ENCODE measurements at places on chromosomes 12 and 14.

DNA sequence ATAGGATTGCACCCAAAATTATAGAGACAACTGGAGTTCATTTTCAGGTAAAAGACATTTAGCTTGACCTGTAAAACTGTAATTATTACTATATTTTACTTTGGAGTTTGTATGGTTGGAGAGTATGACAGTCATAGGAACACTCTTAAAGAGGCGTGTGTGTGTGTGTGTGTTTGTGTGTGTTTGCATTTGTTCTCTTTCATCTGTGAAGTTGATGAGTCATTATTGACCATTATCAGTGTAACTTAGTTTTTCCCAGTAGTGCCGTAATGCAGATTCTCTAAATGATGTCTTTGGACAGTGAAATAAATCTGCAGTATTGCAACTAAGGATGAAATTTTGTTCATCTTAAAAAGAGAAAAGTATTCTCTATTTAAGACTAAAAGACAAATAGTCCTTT is 13.0 kb downstream of the WASHC4 start:
- DNase-seq, result no peak

GRCh38 chr14:51035611-51036192 is 59.2 kb downstream of the TRIM9 start:
- DNase-seq, result no peak

GRCh38 chr14:64929014-64929359 is 13.6 kb downstream of the GPX2 start:
- DNase-seq, result no peak

- no peak for DNase-seq
Observed at GRCh38 chr12:87365423-87365822, 663.8 kb downstream of the C12orf50 start.

- no peak for DNase-seq
Observed at GRCh38 chr12:101968770-101969169, 91.4 kb downstream of the DRAM1 start.

DNA sequence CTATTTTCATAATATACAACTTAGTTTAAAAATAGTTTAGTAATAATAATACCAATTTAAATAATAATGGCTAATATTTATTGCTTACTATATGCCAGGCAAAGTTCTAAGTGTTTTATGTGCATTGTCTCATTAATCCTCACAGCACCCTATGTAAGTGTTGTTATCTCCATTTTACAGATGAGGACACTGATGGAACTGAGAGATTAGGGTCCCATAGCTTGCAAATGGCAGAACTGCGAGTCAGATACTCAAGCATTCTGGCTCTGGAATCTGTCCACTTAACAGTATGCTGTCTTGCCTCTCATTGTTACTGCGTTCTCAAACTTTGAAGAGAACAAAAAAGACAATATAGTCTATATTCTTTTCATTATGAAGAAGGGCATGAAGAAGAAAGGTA is 19.0 kb downstream of the AP5M1 start:
- DNase-seq, result no peak

- no peak for DNase-seq
Observed at GRCh38 chr12:58007875-58008274, 66.5 kb downstream of the ATP23 start.

GRCh38 chr12:85877459-85877858 is 3.4 kb downstream of the NTS start:
- no peak for DNase-seq

GRCh38 chr12:88552610-88553079 is 27.6 kb downstream of the KITLG start:
- no peak for DNase-seq

DNA sequence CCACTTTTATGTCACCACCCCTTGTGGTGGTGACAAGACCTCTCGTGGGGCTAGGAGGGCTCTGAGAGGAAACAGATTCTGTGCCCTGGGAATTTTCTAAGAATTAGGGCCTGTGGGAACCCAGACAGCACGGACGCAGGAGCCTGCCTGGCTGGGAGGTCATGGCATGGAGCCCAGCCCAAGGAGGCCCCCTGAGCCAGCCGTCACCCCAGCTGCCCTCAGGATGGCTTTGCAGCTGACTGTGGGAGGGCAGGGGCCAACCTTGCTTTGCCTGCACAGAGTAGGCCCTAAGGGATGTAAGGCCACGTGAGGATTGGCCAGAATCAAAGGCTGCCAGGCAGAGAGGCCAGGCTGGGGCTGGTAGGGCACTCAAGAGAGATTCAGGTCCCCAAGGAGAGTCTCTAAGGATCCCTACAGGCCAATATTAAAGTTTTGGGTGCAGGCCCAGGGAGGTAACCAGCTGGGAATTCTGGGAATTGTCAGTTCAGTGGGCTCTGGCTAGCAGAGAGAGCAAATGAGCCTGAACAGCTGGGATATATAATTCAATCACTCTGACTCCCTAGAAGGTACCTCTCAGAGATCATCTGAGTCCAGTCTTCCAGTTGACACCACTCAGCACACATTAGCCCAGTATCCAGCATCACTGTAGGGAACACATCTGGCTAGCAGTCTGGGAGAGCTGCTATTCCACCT is 6.4 kb downstream of the LTBP2 start:
- DNase-seq, result no peak

DNA sequence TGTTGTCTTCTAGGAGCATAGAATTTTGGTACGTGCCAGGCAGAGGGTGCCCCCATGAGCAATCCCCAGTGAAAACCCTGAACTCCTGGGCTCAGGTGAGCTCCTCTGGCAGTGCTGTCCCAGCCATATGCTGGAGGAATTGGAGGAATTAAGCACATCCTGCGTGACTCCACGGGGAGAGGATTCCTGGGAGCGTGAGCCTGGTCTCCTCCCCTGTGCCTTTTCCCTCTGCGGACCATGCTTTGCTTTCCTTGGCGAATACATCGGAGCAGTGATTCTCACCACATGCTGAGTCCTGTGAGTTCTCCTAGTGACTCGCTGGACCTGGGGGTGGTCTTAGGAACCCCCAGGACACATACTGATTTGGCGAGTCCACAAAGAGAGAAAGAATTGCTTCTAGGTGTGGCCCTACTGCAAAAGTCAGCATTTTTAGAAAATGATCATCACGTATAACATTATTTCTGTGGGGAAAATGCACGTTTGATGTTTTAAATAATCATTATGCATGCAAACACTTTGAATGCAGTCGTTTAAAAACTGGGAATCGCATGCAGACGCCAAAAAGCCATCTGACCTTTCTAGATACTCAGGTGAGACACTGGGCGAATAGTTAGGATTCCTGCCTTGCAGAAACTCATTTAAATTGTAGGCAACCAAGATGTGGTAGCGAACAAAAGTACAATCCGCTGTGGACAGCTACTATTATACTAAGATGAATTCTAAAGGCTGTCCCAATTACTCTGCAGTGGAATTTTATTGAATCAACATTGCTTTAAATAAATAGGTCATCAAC is 370.9 kb downstream of the TMEM132D start:
- DNase-seq, result no peak

GRCh38 chr14:89870316-89870715 is 84.2 kb downstream of the EFCAB11 start:
- DNase-seq, result no peak

DNA sequence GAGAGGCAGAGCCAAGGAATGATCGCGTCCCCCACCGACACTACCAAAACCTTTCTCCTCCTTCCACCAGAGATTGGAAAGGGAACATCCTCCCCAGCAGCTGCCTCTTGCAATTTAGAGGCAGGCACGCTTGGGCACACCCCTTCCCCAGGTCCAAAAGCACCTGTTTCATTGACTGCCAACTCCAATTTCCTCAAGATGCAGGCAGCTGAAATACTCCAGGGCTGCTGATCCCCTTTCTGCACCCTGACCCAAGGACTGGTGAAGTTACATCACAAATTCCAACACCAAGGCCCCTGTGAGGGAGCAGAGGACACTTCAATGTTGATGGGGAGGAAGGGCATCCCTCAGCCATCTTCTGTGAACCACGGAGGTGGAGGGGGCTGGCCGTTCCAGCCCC is 33.8 kb downstream of the BCL11B start:
- no peak for DNase-seq

DNA sequence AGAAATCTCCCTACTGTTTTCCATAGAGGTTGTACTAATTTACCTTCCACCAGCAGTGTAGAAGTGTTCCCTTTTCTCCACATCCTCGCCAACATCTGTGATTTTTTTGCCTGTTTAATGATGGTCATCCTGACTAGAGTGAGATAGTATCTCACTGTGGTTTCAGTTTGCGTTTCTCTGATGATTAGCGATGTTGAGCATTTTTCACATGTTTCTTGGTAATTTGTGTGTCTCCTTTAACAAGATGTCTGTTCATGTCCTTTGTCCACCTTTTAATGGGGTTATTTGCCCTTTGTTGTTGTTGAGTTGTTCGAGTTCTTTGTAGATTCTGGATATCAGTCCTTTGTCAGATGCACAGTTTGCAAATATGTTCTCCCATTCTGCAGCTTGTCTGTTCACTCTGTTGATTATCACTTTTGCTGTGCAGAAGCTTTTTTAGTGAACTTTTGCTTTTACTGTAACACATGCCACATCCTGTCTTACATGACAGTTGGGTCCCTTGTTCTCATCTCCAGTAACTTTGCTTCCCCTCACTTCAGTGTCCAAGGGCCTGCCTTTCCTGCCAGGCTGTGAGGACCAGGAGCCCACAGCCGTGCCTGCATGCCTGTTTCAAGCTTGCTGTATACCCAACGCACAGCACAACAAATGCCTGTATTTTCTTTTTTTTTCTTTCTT is 64.9 kb downstream of the SPRING1 start:
- DNase-seq, result no peak

GRCh38 chr12:78403136-78403535 is 461.4 kb upstream of the SYT1 start:
- no peak for DNase-seq

GRCh38 chr12:63079791-63080502 is 71.1 kb downstream of the AVPR1A start:
- DNase-seq, result no peak

GRCh38 chr14:65802196-65802595 is 389.7 kb downstream of the FUT8 start:
- no peak for DNase-seq

DNA sequence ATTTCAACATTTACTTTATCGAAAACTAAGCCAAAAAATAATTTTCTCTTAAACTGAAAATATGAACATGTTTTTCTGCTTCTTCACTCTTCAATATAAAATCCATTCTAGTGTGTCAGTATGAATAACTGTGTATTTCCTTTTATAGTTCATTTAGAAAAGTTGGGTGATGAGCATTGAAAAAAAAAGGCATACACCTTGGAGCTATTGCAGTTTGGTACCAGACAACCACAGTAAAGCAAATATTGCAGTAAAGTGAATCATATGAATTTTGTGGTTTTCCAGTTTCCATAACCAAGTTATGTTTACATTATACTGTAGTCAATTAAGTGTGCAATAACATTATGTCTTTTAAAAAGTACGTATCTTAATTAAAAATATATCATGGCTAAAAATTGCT is 195.0 kb upstream of the FOXG1 start:
- no peak for DNase-seq

GRCh38 chr12:52763036-52763659 is 14.0 kb downstream of the KRT76 start:
- no peak for DNase-seq

GRCh38 chr12:47190905-47191304 is 111.1 kb upstream of the AMIGO2 start:
- DNase-seq, result no peak

GRCh38 chr14:63909984-63910383 is 57.2 kb downstream of the SYNE2 start:
- DNase-seq, result no peak

DNA sequence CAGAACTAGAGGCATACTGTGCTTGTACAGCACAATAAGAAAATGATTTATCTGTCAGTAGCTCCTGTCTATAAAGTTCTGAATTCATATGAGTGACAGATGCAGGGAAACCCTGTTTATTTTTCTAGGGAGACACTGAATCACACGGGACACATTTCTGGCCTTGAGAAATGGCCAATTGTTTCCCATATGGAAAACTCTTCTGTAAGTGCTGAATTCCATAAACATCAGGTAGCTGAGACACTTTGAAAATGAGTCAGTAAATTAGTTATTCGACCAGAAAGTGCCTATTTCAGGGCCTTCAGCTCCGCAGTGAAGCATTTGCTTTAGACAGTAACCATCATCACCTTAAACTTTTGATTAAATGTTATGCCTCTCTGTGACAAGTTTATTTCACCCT is 184.4 kb downstream of the TMEM132D start:
- no peak for DNase-seq

DNA sequence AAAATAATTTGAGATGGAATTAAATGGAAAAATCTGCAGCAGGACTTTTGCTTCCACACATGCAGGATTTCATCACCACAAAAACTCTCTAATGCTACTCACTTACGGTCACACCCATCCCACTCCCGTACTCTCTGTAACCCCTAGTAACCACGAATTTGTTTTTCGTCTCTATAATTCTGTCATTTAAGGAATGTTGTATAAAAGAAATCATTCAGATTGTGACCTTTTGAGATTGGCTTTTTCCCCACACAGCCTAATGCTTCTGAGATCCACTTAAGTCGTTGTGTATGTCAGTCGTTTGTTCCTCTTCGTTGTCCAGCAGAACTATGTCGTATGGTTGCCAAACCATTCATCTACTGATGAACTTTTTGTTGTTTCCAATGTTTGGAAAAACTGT is 19.8 kb upstream of the PZP start:
- no peak for DNase-seq

- no peak for DNase-seq
Observed at GRCh38 chr12:1185460-1186182, 194.6 kb downstream of the ERC1 start.

DNA sequence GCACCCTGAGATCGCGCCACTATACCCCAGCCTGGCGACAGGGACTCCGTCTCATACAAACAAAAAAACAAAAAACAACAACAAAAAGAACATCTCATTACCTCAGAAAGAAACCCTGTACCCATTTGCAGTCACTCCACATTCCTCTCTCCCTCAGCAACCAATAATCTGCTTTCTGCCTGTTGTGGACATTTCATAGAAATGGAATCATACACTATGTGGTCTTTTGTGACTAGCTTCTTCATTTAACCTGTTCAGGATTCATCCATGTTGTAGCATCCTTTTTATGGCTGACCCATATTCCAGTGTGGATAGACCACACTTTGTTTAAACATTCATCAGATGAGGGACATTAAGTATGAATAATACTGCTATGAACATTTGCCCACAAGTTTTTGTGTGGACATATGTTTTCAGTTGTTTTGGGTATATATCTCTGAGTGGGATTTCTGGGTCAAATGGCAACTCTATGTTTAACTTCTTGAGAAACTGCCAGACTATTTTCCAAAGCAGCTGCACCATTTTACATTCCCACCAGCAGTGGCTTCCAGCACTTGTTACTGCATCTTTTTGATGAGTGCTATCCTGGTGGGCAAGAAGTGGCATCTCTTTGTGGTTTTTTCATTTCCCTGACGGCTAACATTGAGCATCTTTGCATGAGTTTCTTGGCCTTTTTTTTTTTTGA is 5.9 kb upstream of the RCOR1 start:
- no peak for DNase-seq

- DNase-seq, result no peak
Observed at GRCh38 chr12:65741656-65742017, 82.6 kb upstream of the HMGA2 start.

All from pons (tissue), 1 donor.